NCI-H187 (cell line): ENCODE measurements at places on chromosomes 7 and 10.

DNA sequence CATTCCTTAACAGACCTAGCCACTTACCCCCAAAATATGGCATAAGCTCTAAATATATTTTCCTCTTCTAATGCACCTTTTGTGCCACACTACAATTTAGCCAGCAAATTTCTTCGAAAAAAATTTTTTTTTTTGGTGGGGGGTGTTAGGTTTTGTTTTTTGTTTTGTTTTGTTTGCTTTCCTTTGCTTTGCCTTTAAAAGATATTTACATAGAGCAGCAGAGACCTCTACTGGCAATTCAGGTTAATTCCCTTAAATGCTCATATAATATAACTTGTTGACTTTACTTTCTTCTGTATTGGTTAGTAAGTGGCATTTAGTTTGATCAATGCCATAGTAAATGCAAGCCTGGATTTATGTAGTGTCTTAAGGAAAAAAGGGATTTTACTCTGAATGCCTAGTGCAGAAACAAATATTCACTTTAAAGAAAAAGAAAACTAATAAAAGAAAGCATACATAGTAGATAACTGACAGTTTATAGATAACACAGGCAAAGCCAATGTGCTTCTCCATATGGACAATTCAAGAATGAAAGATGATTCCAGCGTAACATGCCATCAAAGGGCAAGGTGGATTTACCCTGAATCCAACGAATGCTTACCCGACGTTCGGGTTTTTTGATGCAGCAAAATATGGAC lies 1250.6 kb downstream of the GATA3 start:
- DNase-seq = no peak

DNA sequence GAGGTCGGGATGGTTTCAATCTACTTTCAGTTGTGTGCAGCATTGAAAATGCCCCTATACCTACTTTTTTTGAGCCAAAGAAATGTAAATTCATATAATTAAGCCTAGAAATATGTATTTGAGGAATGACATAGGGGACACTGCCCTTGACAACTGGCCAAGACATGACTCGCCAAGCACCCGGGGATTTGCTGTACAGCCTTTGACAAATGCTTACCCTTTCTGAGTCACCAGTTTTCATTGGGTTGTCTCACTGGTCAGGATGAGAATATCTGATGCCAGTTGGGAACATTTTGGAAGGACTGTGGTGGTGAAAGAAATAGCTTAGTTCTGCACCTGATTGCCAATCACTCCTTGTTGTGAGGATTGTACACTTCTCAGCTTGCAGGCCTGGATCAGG lies 166.8 kb upstream of the HABP2 start:
- DNase-seq = no peak

GRCh38 chr7:135409845-135410542 lies 99.9 kb downstream of the CNOT4 start:
- DNase-seq = no peak

DNA sequence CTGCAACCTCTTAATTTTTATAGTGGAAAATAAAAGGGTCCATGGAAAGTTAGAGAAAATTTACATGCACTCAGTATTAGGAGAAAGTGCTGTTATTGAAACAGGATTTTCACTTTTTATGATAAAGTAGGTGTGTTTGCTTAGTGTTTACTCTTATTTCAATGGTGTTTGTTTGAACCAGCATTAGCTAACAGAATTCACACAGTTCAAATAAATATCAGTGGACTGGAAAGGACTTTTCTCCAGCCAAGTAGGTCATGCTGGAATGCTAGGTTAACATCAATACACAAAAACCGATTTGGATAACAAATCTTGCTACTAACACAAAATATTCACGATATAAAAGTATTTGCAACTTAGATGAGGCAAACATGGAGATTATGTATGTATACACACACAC lies 49.4 kb upstream of the BET1 start:
- DNase-seq = no peak

DNA sequence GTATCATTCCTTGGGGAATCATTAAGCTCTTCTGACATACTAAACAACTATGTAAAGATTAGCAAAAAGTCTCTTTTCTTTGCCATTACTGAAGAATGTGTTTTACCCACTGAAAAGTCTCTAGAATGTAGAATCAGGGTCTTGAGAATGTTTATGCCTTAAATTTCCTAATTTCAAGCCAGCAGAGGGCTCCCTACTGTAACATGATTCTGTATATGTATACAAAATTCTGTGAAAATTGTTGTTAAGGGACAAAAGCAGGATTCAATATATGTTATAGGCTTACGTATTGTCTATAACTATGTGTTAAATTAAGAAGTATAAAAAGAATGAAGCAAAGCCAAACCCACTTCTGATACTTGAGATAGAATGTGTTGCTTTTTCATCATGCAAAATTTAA lies 296.9 kb upstream of the DGKB start:
- DNase-seq = no peak

DNA sequence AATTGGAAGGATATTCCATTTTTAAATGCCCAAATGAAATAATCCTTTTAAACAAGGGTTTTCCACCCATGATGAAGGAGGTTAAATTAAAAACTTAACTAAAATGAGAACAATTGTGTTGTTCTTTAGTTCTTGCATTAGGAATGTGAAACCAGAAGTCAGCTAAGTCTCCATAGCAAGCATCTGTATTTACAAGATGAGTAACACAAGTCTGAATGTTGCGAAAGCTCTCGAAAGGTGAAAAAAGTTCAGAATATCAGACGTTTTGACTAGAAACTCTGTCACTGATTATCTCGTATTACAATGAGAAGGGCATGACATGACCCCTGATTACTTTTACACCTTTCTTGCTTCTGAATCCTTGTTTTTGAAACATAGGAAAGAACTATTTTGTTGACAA lies 149.6 kb downstream of the BICC1 start:
- no peak for DNase-seq

DNA sequence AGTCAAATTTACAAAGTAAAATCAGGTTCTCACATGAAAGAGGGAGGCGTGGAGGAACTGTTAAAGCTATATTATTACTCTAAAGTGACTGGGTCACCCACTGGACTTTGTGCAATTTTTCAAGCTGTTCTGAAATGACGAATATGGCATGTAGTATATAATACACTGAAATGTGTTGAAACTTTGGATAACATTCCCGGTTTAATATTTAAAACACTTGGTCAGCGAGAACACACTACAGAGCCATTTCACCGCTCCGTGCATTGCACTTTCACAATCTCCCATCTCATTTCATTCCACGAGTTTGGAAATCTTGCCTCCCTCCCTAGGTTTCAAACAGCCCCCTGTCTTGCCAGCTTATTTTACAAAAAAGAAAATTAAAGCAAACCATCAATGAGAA lies 337.9 kb downstream of the WDR11 start:
- no peak for DNase-seq

GRCh38 chr7:155283565-155284194 lies 14.0 kb upstream of the INSIG1 start:
- no peak for DNase-seq

DNA sequence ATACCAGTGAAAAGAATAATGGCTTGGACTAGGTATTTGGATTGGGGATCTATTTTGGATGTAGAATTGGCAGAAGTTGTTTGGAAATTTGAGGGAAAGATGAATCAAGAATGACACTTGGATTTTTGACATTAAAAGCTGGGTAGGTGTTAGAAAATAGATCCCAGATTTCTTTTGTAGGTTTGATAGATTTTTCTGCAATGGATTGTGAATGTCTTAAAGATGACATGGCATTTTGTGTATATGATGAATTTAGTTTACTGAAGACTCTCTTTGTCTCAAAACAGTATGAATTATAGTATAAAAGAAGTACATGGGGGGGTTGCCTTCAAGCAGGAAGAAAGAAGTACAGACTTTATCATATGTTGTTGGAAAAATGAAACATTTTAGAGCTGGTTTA lies 75.8 kb downstream of the MPLKIP start:
- DNase-seq = no peak

GRCh38 chr7:31487476-31487875 lies 26.4 kb upstream of the ITPRID1 start:
- DNase-seq = no peak

GRCh38 chr10:116287906-116288501 lies 15.0 kb upstream of the GFRA1 start:
- no peak for DNase-seq
